Activated CD4-positive, alpha-beta T cell treated with anti-CD3 and anti-CD28 coated beads, Interleukin-2, amount 50 U/mL, for 4 hours (primary cell): ENCODE measurements at places on chromosomes 1 and 21.

DNA sequence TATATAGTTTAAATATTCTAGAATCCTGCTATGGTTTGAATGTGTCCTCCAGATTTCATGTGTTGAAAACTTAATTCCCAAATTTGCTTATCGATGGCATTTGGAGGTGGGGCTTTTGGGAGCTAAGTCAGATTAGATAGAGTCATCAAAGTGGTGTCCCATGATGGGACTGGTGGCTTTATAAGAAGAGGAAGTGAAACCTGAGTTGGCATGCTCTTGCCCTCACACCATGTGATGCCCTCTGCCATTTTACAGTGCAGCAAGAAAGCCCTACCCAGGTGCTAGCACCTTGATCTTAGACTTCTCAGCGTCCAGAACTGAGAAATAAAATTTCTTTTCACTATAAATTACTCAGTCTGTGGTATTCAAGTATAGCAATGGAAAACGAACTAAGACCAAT lies 111.3 kb downstream of the TGFB2 start:
- no peak for DNase-seq

DNA sequence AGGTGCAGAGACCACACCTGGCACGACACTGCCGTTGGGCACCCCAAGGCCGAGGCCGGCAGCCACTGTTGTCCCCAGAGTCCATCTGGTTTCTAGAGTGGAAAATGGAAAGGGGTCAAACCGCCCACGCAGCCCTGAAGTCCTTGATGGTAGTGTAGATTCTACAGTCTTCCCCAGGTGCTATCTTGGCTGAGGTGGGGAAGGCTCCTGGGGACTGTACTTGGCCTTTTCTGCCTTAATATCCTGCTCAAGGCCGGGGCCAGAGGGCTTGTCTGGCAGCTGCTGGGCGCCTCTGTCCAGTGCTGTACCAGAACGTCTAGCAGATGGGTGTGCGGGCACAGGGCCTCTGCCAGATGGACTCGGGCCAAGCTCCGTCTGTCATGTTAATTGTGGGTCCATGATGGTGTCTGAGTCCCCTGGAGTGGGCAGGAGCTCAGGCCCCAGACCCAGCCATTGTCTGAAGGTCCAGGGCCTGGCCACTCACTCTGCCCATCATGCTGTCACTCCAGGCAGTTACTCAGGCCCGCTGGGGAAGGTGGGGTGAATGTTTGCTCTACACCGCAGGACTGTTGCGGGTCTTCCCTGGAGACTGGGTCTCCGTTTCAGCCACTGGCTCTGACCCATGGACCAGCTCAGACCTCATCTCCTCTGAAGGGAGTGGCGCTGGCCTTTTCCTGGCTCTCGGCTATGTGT lies 161.9 kb upstream of the COL6A1 start:
- no peak for DNase-seq

DNA sequence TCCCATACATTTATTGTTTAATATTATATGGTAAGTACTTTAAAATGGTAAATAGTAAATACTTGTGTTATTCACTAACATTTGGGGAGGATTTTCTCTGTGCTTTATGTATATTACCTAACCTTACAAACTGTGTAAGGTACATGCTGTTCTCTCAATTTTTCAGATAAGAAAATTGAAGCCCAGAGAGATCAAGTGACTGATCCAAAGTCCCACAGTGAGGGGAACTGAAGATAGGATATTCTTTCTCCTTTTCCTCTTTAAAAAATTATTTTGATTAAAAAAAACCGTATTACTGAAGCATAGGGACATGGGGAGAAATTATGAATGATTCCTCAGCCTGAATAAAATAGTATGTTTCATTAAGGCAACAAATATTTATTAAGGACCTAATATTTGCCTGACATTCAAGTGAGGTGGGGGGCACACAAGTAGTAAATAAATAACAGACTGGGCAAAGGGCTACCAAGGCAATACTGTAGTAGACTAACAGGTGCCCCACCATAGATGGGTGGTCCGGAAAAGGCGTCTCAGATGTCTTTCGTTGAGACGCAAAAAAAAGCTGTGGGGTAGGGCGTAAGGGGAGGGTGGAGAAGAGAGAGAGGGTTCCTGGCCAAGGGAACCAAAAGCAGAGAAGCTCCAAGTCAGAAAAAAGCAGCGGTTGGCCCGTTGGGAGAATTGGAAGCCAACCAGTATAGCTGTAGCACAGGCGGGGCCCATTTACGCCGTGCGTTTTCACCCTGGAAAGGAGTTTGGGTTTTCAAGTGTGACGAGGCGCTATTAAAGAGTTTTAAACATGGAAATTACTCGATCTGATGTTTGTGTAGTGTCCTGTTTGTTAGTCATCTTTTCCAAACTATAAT lies 944 bp upstream of the AGO3 start:
- peak; percentile 32 for DNase-seq

DNA sequence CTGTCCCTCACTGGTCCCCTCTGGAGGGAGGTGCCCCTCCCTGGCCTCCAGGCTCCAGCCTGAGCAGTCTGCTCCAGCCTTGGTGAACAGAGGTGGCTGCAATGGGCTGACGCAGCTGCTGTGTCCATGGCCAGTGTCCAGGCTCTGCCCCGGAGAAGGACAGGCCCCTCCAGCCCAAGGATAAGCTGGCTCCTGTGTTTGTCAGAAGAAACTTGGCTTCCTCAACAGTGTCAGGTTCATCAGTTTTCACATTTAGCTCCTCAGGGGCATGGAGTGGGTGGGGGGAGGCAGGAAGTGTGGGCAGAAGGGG lies 402.8 kb downstream of the MATN1 start:
- DNase-seq, result no peak

DNA sequence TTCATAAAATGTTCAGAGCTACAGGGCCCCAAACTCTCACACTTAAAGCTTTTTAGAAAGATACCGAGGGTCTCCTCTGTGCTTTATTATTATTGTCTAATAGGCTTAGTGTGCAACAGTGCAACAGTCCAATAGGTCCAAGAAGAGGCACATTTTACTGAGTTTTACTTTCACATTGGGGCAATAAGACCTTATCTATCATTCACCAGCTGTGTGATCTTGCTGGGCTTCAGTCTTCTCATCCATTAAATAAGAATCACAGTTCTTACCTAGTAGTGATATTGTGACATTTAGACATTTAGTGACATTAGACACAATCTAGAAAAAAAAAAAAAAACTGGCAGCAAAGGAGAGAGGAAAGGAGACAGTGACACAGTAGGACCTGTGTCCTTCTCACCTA lies 175.8 kb upstream of the NFIA start:
- DNase-seq, result no peak

DNA sequence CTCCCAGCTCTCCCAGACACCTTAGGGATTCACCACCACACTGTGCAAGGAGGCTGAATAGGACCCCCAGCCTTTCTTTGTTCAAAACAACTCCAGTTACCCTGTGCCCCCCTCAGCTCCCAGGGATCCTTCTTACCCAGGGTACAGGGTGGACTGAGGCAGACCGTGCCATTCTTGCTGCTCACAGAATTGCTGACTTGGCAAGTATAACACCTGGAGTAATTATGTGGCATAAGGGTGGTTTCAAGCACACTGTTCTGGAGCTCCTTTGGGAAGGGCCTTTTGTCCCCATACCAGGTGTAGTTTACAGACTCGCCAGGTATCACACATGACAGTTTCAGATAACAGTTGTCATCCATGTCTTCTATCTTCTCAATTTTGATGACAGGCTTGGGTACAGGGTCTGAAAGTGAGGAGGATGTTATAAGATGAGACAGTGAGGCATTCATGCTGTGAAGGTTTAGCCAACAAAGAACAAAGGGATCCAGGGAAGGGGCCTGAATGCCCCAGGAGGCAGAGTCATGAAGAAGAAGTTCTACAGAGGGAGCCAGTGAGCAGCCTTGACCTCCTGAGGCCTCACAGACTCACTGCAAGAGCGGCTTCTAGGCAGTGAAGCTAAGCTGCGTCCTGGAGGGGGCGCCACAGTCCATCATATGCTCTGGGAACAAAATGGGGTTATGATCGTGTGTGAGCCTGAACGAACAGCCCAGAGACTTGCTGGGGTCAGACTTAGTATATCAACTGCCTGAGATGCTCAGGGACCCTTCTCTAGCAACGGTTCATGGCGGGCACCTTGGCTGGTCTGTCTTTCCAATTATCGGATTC lies 30.3 kb downstream of the CD48 start:
- DNase-seq, result peak; percentile 88

DNA sequence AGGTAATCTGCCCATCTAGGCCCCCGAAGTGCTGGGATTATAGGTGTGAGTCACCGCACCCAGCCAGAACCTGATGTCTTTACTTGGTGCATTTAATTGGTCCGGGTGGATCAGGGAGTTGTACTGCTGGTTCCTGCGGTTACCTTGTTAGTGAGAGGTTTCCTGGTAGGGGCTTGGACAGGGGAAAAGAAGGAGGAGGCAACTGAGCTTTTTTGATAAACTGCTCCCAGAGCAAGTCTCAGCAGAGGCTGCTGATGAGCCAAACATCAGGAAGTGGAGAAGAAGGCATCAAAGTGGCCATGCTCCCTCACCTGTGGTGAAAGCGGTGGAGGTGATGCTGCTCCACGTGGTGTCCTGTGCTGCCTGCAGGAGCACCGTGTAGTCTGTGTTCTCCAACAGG lies 161.5 kb upstream of the KIAA0040 start:
- no peak for DNase-seq
